Left lobe of liver (tissue), 2 donors: ENCODE measurements at places on chromosomes 3 and 15.
A peak's percentile ranks its signal among the peaks of the same experiment; 100 is the strongest.

- no peak for DNase-seq
Measured at GRCh38 chr3:183094711-183095110, 4.6 kb downstream of the MCCC1 start.

DNA sequence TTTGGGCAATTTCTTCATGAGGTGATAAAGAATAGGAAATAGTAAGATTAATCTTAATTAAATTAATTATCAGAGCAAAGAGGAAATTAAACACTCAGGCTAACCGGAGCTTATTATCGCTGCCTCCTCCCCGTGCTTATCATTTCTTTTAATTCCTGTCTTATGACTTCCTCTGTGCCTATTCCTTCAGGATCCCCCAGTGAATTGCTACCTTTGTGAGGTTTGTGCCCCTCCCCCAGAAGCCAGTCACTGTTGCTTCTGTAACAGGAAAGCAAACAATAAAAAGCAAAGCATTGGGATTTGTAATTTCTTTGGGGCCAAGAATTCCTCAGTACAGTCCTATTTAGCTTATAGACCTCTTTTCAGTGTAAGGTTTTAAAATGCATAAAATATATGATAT, 164.5 kb downstream of the CADPS start:
- DNase-seq, result no peak

GRCh38 chr15:70378126-70379031, 280.7 kb upstream of the TLE3 start:
- DNase-seq, result peak; percentile 81

- no peak for DNase-seq
Measured at GRCh38 chr3:106119614-106120082, 250.8 kb upstream of the CBLB start.

GRCh38 chr3:158097081-158097592, 9.1 kb downstream of the SHOX2 start:
- no peak for DNase-seq

DNA sequence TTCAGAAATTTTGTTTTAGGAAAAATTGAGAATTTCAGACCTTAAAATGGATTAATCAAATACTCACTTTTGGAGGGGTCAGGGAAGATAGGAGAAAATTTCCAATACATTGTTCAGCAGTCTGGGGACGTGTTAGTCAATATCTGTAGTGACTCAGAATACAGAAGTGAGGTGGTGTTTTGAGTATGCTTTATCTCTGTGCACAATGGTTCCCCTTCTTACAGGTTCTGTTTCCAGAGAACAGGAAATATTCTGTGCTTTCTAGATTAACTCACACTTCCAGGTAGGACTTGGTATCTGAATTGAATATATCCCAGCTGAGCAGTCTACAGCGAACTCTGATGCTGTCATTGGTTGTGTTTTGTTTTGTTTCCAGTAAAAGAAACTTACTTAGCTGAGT, 30.7 kb upstream of the CCDC54 start:
- DNase-seq, result no peak

GRCh38 chr15:69476704-69477473, 24.3 kb downstream of the RPLP1 start:
- no peak for DNase-seq

- DNase-seq, result no peak
Measured at GRCh38 chr15:57950381-57950946, 115.0 kb downstream of the ALDH1A2 start.

GRCh38 chr3:118144919-118145318, 889.7 kb downstream of the IGSF11 start:
- no peak for DNase-seq

GRCh38 chr3:58130591-58130990, 80.2 kb downstream of the DNASE1L3 start:
- no peak for DNase-seq

GRCh38 chr15:41985236-41986160, 13.1 kb upstream of the EHD4 start:
- DNase-seq, result no peak
